Putamen (tissue), 1 donor: ENCODE measurements at places on chromosomes 12 and 14.
A peak's percentile ranks its signal among the peaks of the same experiment; 100 is the strongest.

- peak; percentile 87 for DNase-seq
Measured at GRCh38 chr14:60734465-60735242, at the start of gene MNAT1. TSS of gene MNAT1 (plus strand) at chr14:60734761. CDS start at chr14:60734863, 102 bp downstream.

GRCh38 chr12:10635306-10635705, 21.9 kb upstream of the MAGOHB start:
- DNase-seq = no peak

- no peak for DNase-seq
Measured at GRCh38 chr12:101039848-101040531, 170.0 kb downstream of the SLC5A8 start.

GRCh38 chr12:123655420-123655819, 15.5 kb upstream of the TCTN2 start:
- DNase-seq = no peak

- DNase-seq = peak; percentile 30
Measured at GRCh38 chr12:127108360-127109215, 1158.4 kb upstream of the TMEM132C start.

DNA sequence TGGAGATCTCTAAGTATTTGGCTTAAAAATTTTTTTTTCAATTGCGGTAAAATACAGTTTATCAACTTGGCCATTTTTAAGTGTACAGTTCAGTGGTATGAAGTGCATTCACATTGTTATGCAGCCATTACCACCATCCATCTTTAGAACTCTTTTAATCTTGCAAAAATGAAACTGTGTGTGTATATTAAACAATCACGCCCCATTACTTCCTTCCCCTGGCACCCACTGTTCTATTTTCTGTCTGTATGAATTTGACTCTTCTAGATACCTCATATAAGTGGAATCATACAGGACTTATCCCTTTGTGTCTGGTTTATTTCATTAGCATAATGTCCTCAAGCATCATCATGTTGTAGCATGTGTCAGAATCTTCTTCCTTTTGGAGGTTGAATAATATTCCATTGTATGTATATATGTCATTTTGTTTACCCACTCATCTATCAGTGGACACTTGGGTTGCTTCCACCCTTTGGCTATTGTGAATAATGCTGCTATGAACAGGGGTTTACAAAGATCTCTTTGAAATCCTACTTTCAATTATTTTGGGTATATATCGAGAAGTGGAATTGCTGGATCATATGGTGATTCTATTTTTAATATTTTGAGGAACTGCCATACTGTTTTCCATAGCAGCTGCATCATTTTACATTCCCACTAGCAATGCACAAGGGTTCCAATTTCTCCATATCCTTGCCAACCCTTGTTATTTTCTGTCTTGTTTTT, 62.9 kb downstream of the SAMD4A start:
- no peak for DNase-seq

DNA sequence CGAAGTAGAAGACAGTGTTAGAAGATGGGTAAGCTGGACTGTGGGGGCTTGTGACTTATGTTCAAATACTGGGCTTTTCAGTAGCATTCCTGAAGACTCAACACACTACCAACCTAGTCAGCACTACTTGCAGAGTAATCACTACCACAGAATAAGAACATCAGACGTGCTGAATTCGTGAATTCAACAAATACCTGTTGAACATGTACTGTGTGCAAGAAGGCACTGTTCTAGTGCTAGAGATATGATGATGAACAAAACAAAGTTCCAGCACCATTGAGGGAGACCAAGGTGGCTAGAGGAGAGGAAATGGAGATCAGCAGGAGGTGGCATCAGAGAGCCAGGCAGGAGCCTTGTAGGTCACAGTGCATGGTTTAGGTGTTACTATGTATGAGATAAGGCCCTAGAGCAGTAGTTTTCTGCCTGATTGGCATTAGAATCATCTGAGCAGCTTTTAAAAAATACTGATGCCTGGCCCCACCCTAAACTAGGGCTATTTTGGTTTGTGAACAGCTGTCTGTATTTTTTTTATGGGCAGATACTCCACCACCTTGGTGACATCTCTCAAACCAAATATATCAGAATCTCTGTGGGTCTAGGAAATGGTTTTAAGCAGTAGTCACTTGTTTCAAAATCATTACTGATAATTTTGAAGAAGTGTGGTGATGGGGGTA, 26.8 kb downstream of the FERMT2 start:
- no peak for DNase-seq

DNA sequence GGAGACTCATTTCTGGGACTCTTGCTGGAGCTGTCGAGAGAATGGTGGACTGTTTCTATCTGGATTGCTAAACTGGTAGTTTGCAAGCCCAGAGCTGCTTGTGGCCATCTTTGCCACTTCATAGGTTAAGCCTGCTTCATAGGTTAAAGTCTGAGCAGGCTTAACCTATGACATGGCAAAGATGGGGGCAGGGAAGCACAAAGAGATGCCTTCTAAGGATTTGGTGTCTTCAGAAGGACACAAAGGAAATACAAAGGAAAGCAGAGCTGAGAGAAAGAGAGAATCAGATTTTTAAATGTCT, 78.4 kb upstream of the MAX start:
- DNase-seq = no peak

GRCh38 chr12:102966200-102966863, 8.9 kb downstream of the ASCL1 start:
- no peak for DNase-seq

GRCh38 chr12:91889059-91889458, 256.6 kb downstream of the BTG1 start:
- DNase-seq = no peak
